CD4-positive, CD25-positive, alpha-beta regulatory T cell (primary cell): ENCODE measurements at places on chromosomes 1 and 21. TPM values are rescaled to one million over a fixed set of nuclear protein-coding genes. Genes with fewer than 3 reads are reported as not detected.
A peak's percentile ranks its signal among the peaks of the same experiment; 100 is the strongest.

DNA sequence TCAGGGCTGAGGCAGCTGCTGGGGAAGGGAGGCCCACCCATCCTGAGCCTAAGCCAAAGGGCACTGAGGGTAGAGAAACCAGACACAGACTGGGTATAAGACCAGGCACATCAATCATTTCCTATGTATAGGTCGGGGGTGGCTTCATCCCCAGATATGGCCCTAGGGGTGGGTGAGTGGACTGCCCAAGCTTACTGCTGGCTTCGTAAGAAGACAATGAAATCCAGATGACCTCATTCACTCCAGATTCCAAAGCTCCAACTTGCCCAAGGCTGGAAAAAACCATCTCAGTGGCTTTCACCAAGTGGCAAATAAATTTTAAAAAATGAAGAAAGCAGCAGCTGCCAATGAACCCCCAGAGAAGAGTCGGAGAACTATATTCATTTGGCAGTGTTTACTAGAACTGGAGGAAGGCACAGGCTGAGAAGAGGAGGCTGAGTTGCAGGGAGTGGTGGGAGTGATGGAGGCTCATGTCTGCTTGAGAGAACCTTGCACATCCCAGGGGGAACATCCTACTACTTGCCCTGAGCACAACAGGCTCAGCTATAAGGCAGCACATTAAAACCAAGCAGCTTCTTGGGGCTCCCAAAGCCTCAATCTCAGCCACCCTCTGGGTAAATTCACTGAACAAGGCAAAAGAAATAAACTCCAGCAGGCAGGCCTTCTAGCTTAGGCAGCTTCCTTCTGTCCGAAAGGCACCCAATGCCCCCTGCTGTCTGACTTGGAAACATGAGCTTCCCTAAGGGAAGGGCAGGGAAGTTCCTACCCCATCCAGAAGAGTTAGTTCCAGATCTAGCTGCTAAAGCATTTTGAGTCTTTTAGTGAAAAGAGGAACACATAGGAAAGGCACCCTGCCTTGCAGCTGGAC is 14.1 kb downstream of the PEA15 start:
- no peak overlapping the region for H3K4me3 ChIP-seq
- no peaks in the 10 kb centered on the region for H3K27me3 ChIP-seq
- peaks cover 96% of the 10 kb centered on the region for H3K36me3 ChIP-seq
- H3K27ac ChIP-seq: no peak overlapping the region
- H3K4me1 ChIP-seq: no peaks in the 10 kb centered on the region

- no peaks in the 10 kb centered on the region for H3K36me3 ChIP-seq
- DNase-seq: no peak
- H3K4me3 ChIP-seq: no peak overlapping the region
- no peaks in the 10 kb centered on the region for H3K4me1 ChIP-seq
- no peaks in the 10 kb centered on the region for H3K27me3 ChIP-seq
These were observed 142.5 kb downstream of the C1orf94 start for GRCh38 chr1:34319218-34319617.

DNA sequence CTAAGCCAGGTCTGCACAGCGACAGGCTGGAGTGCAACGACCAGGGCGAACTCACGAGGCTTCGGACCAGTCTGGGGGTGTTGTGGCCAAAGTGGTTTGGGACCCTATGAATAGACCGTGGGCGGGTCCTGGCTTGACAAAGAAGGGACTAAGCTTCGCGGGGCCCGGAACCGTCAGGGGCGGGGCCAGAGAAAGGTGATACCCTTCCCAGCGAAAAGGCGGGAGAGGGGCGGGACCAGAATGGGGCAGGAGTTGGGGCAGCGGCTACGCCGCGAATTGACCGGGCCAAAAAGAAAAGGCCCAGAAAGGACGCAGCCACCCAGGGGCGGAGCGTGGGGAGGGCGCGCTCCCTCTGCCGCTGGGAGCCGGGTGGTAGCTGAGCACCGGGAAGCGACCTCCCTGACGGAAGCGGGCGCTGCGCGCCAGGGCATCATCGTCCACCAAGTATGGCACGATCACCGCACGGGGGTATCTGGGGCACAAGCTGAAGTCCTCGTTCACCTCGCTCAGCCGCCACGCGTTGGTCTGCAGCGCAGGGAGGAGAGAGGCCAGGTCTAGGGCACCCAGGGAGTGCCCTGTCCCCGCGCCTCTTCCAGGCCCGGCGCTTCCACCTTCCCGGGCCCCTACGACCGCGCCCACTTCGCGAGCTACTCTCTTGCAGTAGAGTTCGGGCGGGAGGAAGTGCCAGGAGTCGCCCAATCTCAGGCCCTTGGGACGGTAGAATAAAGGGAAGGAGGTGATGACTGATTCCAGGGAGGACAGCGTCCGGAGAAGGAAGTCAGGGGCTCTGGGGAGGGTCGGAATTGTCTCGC is 6.7 kb upstream of the FAM167B start:
- H3K27me3 ChIP-seq: no peaks in the 10 kb centered on the region
- peak overlapping the region; percentile 70 for H3K4me3 ChIP-seq
- peak overlapping the region; percentile 51 for H3K27ac ChIP-seq
- no peaks in the 10 kb centered on the region for H3K36me3 ChIP-seq

The TMEM200B gene
- not detected for total RNA-seq

DNA sequence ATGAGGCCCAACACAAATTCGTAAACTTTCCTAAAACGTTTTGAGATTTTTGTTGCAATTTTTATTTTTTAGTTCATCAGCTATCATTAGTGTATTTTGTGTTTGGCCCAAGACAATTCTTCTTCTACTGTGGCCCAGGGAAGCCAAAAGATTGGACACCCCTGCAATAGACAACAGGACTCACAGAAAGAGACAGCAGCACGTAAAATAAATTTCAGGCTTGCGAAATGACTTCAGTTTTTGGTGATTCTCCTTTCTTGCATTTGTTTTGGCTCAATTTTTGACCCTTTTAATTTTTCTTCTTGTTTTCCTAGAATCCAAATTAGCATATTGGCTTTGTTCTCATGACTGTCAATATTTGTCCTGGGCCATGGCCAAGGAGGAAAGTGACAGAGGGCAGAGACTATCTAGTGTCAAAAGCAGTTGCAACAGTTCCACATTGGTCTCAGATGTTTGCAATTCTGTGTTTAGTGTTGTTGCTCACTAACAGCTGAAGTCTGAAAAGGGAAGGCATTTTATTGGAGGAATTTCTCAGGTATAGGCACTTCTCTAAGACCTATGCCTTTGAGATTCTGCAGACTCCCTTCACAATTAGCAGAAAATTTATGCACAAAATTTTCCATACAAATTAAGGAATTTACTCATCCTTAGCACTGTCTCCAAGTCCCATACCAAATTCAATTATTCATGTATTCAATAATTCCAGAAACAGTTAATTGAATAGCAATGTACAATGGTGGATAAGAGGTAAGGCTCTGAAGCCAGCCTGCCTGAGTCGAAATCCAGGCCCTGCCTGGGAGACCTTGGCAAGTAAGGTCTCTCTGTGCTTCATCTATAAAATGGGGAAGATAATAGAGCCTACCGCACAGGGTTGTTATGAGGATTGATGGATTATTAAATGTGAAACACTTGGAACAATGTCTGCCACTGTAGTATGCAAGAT is 160.9 kb upstream of the IVNS1ABP start:
- no peaks in the 10 kb centered on the region for H3K36me3 ChIP-seq
- H3K4me3 ChIP-seq: no peak overlapping the region
- no peaks in the 10 kb centered on the region for H3K27me3 ChIP-seq
- no peaks in the 10 kb centered on the region for H3K4me1 ChIP-seq
- DNase-seq: no peak

- H3K27me3 ChIP-seq: no peaks in the 10 kb centered on the region
- no peaks in the 10 kb centered on the region for H3K4me1 ChIP-seq
- no peaks in the 10 kb centered on the region for H3K36me3 ChIP-seq
These were observed 24.7 kb upstream of the ARTN start for GRCh38 chr1:43908858-43909257.

DNA sequence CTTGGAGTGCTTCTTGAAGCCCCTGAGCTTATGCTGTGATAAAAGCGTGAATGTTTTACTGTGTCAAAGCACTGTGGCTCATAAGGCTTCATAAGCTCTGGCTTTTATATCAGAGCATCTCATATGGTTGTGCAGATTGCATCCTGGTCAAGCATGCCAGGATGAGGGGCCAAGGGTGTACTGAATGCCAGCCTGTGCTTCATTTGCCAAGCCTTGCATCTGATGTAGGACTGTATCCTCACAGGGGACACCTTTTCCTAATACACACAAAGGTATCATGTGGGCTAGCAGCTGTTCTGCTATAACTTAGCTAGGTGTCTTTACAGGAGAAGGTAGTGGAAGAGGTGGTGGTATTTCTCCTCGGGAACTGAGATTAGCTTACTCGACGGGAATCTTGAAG is 134.7 kb downstream of the ST6GALNAC3 start:
- no peak overlapping the region for H3K4me3 ChIP-seq
- H3K27me3 ChIP-seq: no peaks in the 10 kb centered on the region
- no peaks in the 10 kb centered on the region for H3K4me1 ChIP-seq
